ENCODE measurements at places on chromosomes 6 and 20.

DNA sequence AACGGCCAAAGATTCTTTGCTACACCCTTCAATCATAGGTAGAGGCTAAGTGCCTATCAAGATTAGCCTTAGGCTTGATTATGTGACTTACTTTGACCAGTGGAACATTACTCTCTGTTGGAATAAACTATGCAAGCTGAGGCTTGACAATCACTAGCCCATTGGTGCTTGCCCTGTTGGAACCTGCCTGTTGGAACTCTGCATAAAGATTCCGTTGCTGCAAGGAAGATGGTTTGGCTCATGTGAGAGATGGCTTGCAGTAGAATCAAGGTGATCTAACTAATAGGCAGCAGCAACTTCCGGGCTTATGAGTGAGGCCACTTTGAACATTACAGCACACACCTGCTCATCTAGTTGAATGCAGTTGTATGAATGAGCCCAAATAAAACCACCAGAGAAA is 227.7 kb upstream of the TSHZ2 start:
- no peak for DNase-seq

DNA sequence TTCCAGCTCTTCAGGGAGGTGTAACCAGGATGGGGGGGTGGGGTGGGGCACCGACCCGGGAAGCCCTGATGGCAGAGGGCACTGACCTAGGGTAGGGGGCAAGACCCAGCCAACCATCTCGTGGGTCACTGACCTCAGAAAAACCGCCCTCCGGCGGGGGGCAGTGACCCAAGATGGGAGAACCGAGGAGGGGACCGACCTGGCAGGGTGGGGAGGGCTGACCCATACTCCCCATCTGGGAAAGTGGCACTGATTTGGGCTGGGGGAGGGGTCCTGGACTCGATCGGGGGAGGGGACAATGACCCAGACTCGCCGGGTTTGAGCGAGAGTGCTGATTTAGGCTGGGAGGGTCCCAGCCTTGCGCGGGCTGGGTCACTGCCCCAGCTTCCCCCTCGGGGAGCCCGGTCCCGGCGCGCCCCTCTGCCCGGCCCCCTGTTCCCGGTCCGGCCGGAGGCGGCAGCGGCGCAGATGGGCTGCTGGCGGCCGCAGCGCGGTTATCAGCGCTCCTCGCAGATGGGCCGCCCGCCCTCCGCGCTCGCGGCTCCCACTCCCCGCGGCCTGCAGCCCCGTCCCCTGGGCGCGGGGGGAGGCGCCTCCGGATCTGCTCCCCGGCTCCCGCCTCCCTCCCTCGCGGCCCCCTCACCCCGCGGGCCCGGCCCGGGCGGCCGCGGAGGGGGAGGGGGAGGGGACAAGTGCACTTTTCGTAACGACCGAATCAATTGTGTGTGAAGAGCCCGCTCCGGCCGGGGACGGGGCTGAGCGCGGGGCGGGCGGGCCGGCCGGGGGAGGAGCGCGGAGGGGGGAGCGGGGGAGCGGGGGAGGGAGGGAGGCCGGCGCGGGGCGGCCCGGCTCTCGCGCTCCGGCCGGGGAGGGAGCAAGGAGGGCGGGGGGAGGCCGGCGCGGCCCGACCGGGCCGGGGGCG is 2.2 kb downstream of the NOL4L start:
- DNase-seq = no peak

DNA sequence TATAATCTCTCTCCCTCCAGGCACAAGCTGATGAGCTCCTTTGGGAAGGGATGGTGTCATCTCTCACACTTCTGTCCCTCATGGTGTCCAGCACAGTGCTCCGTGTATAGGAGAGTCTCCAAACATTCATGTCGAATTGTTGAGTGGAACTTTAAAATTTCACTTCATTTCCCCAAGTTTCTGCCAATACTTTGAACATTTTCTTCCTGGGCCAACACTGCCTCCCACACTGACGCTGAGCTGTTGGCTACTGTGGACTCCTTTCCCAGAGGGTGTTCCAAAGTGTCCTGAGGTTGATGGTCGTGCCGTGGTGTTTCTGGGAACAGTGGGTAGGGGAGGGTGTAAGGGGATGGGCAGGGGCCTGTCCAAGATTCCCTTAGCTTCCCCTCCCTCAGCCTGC is 122.7 kb downstream of the TIAM2 start:
- DNase-seq = no peak

GRCh38 chr6:112033791-112034615 is 19.9 kb upstream of the CCN6 start:
- DNase-seq = no peak

- peak; percentile 45 for DNase-seq
These were observed 43.8 kb downstream of the MDFI start for GRCh38 chr6:41682056-41682477.

GRCh38 chr6:102411796-102412195 is 1018.3 kb downstream of the GRIK2 start:
- no peak for DNase-seq
